AG04450 (cell line): ENCODE measurements at places on chromosomes 5 and 9.

DNA sequence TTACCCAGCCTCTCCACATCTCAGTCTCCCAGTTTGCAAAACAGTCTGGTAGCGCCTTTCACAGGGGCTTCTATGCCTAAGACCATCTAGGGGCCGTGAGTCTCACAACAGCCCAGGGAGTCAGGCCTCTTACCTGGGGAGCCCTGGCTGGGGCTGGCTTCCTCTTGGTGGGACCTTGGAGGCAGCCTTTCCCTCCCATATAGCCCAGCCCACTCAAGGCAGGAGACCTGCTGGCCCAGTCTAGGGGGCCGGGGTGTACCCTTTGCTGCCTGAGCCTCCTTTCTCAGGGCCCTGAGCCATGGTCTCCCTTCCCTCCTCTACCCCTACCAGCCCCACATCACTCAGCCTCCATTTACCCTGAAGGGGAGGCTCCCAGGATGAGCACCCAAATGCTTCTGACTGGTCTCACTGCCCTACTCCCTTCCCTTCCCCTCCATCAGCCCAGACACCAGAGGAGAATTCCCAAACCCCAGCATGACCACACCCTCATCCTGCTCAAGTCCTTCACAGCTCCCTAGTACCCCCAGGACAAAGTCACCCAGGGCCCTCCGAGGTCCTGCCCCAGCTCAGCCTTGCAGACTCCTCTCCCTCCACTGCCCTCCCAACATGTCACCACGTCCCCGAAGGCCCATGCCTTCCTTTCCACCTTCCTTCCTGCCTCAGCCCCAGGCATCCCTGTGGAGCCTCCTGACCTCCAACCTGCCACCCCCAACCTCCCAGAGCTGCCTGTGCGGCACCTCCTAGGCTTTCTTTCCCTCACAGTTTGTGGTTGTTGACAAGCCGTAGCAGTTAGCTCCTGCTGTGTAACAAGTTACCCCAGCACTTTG lies 55.3 kb downstream of the BARX1 start:
- DNase-seq, result no peak

- DNase-seq, result no peak
Measured at GRCh38 chr5:73726071-73726470, 100.1 kb downstream of the ARHGEF28 start.

DNA sequence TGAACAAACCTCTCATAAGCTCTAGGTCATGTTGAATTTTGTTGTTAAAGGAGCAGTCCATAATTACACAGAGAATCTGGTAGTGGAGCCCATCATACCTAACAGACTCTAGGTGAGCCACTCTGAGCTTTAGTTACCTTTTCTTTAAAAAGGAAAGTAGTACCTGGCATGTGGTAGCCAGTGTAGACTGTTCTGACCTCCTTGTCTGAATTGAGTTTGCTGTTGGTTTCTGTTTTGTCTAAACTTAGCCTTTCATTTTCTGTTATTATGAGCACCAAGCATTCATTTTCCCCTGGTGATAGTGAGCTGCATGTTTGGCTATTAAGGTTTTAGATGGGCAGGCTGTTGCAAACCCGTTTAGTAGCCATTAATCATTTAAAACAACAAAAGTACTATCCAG lies 112.2 kb downstream of the MAST4 start:
- DNase-seq, result no peak

DNA sequence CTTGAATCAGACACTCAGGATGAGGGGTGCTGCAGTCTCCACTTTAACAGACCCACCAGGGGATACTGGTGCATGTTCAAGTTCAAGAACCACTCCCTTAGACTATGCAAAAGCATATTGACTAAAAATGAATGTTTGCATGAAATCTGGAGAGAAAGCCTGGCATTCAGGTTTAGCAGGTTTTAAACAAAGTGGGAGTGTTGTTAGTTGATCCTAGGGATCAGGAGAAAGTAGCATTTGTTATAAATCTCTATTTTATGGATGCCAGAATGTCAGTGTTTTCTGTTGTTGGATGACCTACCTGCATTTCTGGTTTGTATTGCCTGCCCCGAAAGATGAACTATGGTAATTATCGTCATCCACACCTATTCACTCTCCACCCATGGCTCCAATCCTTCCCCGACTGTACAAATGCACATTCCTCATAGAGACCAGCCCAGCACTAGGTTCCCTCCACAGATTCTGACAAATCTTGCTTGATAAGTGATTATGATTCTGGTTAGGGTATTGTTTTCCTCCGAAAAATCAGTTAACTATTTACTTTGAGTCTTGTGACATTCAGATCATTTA lies 17.2 kb downstream of the TMEM252 start:
- DNase-seq, result no peak
